ENCODE measurements at places on chromosomes 6 and 20. TPM values are rescaled to one million over a fixed set of nuclear protein-coding genes. Genes with fewer than 3 reads are reported as not detected.

Gene ULBP1
- total RNA-seq, result not detected

Gene FAM209A
- not detected for total RNA-seq

DNA sequence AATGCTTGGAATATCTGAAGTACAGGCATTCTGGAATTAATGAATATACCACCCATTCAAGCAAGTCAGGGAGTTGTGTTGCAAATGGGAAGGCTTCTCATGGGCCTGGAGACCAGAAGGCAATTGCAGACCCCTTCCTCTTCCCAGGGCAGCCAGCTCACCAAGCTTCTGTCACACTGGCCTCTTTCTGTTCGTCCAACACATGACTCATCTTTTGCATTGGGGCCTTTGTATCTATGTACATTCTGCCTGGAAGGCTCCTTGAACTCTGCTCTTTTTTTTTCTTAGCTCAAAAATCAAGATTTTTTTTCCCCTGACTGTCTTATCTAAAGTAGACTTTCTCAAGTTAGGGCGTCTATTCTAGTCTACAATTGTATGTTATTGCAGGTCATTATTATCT is 132.9 kb upstream of the MYLIP start:
- DNase-seq, result no peak

DNA sequence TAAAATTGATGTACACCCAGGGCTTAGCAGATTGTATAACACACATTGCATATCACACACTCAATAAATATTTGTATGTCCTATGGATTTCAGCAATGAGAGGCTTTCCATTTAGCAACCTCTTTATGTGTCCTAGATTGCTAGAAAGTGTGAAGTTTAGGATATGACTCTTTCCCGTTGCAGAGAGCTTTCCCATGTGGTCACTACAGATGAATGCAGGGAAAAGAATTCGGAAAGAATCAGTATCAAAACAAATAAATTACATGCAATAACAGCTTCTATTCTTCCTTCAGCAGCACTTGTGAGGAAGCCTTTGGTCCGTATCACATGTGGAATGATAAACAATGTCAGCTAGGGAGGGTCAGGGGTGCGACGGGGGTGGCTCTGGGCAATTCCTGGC is 870.1 kb downstream of the C6orf118 start:
- no peak for DNase-seq

DNA sequence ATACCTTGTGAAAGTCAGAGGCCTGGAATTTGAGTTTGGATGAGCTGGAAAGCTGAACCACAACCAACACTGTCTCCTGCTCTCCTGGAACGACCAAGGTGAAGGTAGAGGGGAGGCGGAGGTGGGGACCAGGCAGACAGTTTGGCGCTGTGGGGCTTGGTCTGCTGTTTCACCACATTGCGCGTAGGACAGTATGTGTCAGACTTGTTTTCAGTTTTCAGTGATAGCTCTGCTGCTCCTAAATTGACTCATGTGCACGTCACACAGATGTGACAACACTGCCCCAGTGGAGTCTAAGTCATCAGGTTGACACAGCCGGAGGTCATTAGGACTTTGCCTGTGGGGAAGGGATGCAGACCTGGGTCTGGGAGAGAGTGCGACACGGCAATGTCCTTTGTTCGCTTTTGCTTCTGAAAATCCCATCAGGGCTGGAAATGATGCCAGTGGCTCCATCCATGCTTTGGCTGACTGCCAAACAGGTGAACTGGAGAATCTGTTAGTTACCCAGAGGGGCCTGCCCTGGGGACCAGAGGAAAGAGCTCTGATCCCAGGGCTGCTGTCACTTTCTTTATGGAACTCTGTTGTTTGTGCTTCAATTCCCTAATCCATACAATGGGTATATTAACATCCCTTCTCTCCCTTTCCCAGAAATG is 255.5 kb downstream of the CDC5L start:
- DNase-seq, result no peak

Gene COQ3
- total RNA-seq, result 0.95 TPM

- DNase-seq, result no peak
Measured at GRCh38 chr20:57732226-57732625, 22.4 kb upstream of the PMEPA1 start.
